Amniotic stem cell (primary cell): ENCODE measurements at places on chromosomes 6 and 20.
A peak's percentile ranks its signal among the peaks of the same experiment; 100 is the strongest.

GRCh38 chr20:43916073-43916880 is 1.6 kb downstream of the TOX2 start:
- DNase-seq, result no peak

- no peak for DNase-seq
These were observed 98.0 kb upstream of the FAM8A1 start for GRCh38 chr6:17501982-17502704.

- peak; percentile 23 for DNase-seq
These were observed 538 bp upstream of the GRM1 start for GRCh38 chr6:146028252-146028795.

- no peak for DNase-seq
These were observed 29.9 kb downstream of the ID4 start for GRCh38 chr6:19866985-19867627.

DNA sequence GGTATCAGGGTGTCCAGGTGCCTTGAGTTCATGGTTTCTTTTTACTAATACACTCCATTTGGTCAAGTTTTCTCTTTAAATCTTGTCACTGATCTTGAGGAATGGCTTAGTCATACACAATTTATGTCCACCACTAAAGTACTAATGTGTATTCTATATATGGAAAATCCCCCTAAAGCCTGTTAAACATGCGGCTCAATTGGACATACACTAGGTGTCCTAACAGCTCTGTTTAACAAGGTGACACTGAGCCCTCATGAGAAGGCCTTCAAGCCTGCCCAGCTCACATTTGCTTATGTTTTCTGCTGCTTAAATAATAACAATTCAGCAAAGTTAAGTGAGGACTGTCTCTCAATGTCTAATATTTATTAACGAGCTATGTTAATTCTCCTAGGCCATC is 31.5 kb downstream of the PDE7B start:
- DNase-seq, result no peak

DNA sequence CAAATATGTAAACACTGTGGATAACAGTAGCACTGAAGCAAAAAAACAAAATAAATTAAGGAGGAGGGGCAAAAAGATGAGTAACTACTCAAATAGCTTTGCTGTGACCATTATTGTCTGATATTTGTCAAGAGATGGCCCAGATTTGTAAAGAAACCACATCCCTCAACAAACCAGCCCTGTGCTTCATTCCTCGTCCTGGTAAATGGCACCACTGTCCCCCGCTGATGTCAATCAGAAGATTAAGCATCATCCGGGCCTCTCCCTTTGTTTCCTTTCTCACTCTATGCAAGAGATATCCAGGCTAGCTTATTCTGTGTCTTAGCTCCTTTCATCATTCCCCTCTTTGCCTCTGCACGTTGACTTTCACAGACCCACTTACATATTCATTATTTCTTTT is 259.0 kb downstream of the SYNE1 start:
- DNase-seq, result no peak

- DNase-seq, result no peak
These were observed 34.3 kb upstream of the FOXC1 start for GRCh38 chr6:1575210-1576041.

GRCh38 chr6:82906489-82906888 is 159.2 kb downstream of the UBE3D start:
- no peak for DNase-seq

- no peak for DNase-seq
These were observed 14.5 kb upstream of the KCNK5 start for GRCh38 chr6:39243809-39244208.

- no peak for DNase-seq
These were observed 56.0 kb downstream of the KCNK5 start for GRCh38 chr6:39173270-39173669.

GRCh38 chr6:145147981-145148749 is 587.2 kb downstream of the EPM2A start:
- peak; percentile 13 for DNase-seq

DNA sequence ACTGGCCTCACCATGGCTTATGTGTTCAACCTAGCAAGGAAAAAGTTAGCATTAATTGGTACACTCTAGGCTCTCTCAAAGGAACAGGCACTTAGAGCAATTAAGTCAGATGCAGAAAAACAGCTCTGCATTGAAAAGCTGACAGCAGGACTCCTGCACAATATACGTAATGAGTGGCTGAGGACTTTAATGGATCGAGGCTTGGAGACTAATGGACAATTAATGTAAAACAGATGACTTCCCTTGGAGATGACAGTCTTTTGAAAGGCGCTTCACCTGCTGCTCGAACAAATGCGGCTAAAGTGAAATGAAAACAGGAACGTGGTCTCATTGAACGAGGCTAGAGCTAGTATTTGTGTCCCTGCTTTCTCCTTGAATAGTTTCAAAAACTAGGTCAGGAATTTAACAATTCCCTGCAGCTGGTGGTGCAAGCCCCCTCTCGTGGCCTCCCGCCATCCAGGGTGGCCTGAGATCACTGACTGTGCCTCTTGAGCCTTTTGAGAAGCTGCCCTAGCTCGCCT is 137.1 kb downstream of the ELOVL4 start:
- DNase-seq, result no peak

DNA sequence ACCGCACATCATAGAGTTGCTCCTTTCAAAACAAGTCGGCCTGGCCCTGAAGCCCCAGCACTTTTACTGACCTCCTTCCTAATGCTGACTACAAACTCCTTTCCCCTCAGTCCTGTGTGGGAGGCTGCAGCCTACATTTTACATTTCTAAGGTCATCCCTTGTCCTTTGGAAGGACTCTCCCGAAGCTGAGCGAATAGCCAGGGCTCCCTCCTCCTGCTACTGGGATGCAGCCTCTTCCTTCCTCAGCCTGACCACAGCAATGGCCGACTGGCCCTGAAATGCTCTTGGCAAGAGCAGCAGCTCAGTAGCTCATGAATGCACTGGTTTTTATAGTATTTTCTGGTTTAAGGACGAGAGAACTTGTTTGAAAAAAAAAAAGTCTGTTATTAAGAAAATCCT is 679 bp downstream of the ADGRF5 start:
- no peak for DNase-seq

DNA sequence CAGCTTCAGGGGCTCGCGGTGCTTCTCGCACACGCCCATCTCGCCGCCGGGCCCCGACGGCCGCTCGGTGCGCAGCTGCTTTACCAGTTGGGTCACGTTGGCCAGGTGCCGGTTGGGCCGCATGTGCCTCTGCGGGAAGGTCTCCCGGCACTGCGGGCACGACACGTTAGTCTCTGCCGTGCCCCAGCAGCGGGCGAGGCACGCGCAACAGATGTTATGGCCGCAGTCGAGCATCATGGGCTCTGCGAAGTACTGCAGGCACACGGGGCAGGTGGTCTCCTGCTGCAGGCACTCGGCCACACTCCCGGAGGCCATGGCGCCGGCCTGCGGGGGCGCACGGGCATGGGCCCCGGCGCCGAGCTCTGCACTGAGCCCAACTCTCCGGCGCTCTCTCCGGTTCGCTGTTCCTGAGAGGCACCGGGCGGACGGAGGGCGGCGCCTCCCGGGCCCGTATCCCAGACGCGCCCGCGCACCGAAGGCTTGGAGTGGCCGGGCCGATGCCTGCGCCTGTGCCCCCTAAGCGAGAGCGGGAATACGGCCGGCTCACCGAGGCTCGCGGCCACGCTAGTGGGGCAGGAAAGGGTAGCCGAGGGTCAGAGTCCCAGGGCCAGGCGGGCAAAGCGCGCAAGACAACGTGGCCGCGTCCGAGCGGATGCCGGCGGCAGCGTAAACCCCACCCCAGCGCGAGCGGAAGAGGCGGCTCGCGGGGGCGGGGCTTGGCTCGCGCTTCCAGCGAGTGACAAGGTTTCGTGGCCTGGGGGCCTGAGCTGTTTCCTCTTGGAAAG is at the start of gene TRIM27:
TSS of gene TRIM27 (minus strand) at position 668 of the 785 bp plus-strand sequence. CDS start at position 315, 353 bp downstream.
- DNase-seq, result peak; percentile 77

DNA sequence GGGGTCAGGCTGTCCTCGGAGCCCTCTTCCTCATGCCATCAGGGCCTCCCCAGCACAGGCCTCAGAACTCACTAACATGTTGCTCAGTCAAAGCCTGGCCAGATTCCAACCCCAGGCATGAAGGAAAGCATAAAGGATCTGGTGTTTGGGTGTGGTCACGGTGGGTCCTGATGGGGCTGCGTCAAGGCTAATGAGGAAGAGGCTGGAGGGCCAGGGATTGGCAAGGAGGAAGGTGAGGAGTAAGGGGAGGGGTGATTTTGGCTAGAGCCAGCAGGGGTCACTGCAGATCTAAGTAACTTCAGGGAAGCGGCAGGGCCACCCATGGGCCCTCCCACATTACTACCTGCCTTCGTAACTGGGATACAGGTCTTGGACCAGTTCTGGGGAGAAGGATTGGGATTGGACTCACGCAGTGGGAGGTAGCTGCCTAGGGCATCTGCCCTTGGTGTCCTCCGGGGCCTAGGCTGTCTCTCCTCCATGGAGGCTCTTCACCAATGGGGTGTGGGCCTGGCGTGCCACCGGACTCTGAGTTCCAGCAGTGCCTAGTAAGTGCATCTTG is 36.2 kb upstream of the MRPS18A start:
- no peak for DNase-seq

GRCh38 chr6:158290659-158291058 is 21.6 kb upstream of the TULP4 start:
- no peak for DNase-seq

DNA sequence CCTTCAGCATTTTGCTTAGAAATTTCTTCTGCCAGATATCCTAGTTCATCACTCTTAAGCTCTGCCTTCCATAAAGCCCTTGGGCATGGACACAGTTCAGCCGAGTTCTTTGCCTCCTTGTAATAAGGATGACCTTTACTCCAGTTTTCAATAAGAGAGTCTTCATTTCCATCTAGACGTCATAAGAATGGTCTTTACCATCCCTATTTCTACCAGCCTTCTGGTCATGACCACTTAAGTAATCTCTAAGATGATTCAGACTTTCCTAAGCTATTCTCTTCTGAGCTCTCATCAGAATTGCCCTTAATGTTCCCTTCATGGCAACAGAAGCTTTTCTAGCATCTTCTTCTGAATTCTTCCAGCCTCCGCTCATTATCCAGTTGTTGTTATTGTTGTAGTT is 126.1 kb downstream of the TFAP2C start:
- no peak for DNase-seq

DNA sequence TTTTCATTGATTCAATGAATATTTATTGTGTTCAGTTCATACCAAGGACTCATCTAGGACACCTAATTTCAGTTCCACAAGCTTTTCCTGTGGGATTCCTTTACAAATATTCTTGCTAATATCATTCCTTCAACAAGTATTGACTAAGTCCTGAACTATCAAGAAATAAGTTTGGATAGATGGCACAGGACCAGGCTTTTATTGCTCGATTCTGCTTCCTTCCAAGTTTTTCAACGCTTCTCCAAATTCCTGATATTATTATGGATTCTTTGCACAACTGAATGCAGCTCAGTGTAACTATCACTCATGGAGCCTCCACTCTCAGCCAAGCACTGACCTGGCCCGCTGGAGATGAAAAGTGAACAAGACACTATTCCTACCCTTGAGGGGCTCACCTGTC is 32.7 kb upstream of the COL21A1 start:
- no peak for DNase-seq

DNA sequence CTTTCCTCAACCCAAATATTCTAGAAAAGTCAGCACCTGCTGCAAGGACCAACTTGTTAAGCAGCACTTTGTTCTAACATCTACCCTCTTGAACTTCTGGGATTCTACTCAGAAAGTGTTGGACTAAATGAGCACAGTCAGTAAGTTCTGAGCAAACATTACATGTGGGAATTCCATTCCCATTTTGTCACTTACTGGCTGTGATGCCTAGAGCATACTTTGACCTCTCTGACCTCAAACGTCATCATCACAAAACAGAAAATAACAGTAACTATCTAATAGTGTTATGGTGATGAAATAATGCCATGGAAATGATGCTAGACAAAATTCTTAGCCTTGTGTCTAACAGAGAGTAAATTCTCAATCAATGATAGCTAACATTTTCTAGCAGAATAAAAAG is 829.4 kb downstream of the EPHA7 start:
- no peak for DNase-seq

DNA sequence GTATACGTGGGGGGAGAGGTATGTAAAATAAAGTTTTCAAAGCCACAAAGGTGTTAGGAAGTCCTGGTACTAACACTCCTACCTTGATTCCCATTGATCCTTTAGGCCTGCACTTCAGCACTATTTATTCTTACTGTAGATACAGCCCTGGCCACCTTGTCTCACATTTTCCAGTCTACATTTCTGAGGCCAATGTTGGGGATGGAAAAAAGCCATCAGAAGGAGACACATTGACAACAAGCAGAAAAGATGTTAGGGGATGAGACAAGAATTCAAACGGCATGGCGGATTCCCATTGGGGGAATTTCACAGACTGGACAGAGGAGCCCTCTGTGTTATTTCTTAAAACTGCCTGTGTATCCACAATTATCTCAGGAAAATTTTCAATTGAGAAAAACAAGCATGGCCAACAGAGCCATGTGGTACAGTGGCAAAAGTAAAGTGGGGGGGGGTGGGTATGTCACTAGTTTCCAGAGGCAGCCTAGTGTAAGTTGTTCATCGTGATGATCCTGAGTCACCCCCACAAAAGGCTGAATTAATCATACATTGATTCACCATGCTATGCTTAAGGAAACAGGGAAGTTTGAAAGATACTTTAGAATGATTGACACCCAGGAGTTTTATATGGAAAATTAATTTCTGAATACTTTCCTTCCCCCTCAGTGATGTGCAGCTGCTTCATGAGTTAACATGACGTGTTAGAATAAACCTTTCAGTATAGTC is 40.5 kb downstream of the RREB1 start:
- DNase-seq, result peak; percentile 19

DNA sequence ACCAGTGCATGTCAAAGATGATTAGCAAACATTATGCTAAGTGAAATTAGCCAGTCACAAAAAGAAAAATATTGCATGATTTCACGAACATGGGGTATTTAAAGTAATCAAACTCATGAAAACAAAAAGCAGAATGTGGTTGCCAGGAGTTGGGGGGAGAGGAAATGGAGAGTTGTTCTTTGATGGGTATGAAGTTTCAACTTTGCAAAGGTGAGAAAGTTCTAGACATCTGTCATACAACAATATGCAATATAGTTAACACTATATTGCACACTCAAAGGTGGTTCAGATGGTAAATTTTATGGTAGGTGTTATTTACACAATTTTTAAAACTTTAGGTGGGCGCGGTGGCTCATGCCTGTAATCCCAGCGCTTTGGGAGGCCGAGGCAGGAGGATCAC is 13.4 kb upstream of the GCNT2 start:
- no peak for DNase-seq

- no peak for DNase-seq
These were observed 128.2 kb upstream of the ADGRB3 start for GRCh38 chr6:68506911-68507310.

DNA sequence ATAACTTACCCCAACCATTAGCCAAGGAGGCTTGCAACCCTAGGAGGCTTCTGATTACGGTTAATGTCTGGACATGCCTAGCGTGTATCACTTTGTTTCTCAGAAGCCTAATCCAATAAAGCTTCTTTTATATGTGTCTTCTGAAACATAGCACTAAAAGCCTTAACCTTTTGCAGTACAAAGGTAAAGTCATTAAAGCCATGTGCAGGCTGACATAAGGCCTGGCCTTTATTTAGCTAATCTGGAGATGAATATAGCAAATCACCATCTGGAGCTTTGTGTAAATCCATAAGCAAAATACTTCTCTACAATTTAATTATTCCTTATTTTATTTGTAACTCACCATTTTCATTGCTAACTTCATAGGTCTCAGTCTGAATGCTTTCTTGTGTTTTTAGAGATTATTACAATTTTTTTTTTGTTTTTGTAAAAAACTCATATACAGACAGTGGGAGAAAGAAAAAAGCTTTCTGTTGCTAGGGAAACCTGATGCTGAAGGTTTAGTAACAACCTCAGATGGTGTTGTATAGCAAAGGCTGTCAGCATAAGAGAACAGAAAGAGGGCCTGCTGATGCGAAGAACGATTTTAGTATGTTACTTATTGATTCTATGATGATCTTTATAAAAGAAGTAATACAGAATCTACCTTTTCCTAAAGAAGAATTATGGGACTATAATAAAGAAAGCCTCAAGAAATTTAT is at the start of gene EYS:
TSS of gene EYS (minus strand) at position 101 of the 701 bp plus-strand sequence. CDS start 211,816 bp downstream, outside the sequence.
- DNase-seq, result no peak
